Stimulated activated CD4-positive, alpha-beta T cell treated with anti-CD3 and anti-CD28 coated beads, Interleukin-4, amount 100 ng/mL, for 4 hours (primary cell): ENCODE measurements at places on chromosomes 7 and 10.
A peak's percentile ranks its signal among the peaks of the same experiment; 100 is the strongest.

DNA sequence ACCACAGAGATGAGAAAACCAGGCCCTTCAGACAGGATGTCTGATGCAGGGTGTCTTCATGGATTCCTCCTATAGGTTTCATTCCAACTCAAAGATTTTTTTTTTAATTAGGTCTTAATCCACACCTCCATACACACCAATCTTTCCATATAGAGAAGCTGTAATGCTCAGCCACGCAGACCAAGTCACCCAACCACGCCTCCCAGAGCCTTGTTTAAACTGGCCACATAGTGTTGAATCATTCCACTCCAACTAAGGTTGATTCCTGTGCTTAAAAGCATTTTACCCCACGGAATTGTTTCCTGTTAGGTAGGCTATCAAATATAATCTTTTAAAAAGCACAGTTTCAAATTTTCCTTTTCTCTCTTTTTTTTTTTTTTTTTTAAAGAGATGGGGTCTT lies 153.6 kb downstream of the TYW1B start:
- no peak for DNase-seq

GRCh38 chr10:6346631-6347030 lies 143.9 kb downstream of the PFKFB3 start:
- DNase-seq = no peak

- DNase-seq = no peak
These were observed 96.9 kb upstream of the CCDC71L start for GRCh38 chr7:106757846-106758245.

- peak; percentile 25 for DNase-seq
These were observed 42.3 kb downstream of the NOC3L start for GRCh38 chr10:94320285-94320914.

DNA sequence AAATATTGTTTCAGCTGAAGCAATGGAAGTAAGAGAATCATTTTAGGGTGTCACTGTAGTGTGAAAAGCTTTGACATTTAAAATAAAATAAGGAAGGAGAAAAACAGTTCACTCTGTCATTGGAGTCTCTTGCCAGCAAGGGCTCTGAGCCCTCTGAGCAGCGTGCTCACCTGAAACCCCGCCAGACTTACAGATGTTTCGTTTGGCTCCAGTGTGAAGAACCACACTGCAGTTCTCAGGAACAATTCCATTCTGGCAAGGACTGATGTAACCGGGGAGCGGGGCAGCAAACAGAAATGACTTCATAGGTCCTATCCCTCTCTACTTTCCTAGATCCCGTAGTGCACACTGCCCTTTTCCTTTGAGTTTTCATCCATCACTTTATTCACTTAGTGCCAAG lies 164.3 kb downstream of the CELF2 start:
- no peak for DNase-seq

DNA sequence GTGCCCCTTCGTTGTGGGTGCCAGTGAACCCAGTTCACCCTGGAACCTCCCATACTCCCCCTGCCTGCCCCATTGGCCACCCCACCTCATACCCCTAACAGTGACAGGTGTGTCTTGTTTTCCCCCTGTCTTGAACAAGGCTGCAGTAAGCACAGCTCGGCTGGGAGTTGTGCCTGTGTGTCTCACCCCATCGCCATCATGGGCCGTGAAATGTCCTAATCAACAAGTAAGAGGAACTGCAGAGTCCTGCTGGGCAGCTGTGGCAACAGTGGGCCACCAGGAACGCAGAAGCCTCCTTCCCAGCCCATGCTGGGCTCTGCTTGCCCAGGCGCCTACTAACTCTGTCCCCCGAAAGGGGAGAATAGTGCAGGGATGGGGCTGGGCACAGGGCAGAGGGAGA lies 91.6 kb downstream of the C10orf105 start:
- DNase-seq = no peak

- DNase-seq = no peak
These were observed 232.2 kb downstream of the TRIL start for GRCh38 chr7:28725911-28726310.

DNA sequence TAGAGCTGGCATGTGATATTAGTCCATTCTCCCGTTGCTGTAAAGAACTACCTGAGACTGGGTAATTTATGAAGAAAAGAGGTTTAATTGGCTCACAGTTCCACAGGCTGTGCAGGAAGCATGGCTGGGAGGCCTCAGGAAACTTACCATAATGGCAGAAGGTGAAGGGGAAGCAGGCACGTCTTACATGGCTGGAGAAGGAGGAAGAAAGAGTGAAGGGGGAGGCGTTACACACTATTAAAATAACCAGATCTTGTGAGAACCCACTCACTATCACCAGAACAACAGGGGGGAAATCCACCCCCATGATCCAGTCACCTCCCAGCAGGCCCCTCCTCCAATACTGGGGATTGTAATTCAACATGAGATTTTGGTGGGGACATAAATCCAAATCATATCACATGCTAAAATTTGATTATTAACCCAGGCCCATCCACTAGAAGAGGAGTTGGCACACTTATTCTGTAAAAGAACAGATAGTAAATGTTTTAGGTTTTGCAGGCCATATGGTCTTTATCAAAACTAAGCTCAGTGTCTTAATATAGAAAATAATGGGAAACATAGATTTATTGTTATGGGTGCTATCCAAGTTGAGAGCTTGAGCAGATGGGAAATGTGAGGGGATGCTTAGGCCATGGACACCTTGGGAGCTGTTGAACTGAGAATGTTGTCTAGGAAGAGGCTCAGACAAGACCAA lies 18.6 kb upstream of the HK1 start:
- no peak for DNase-seq

DNA sequence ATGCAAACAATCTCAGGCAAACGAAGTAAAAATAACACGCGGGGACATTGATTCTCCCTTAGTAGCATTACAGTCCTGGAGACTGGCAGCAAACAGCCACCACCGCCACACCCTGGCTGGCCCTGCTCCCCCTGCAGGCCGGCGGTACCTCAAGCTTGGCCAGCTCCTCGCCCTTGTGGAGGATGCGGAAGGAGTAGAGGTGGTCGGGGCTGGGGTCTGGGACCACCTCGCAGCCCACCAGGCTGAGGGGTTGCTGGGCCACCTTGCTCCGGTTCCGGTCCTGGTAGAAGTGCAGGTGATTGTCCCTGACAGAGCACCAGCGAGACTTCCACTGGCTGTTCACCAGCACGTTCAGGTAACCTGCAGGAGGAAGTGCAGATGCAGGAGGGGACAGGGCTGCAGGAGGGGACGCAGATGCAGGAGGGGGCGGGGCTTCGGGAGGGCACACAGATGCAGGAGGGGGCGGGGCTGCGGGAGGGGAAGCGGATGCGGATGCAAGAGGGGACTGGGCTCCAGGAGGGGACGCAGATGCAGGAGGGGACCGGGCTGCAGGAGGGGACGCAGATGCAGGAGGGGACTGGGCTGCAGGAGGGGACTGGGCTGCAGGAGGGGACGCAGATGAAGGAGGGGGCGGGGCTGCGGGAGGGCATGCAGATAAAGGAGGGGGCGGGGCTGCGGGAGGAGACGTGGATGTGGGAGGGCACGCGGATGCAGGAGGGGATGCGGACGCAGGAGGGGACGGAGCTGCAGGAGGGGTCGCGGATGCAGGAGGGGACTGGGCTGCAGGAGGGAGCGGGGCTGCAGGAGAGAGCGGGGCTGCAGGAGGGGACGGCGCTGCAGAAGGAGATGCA lies 65.7 kb downstream of the VWA2 start:
- peak; percentile 48 for DNase-seq

- DNase-seq = no peak
These were observed 153.4 kb downstream of the ATE1 start for GRCh38 chr10:121774404-121774803.

- DNase-seq = no peak
These were observed 16.7 kb downstream of the AGFG2 start for GRCh38 chr7:100555701-100556100.

- no peak for DNase-seq
These were observed 194.4 kb downstream of the MYOF start for GRCh38 chr10:93287775-93288174.

DNA sequence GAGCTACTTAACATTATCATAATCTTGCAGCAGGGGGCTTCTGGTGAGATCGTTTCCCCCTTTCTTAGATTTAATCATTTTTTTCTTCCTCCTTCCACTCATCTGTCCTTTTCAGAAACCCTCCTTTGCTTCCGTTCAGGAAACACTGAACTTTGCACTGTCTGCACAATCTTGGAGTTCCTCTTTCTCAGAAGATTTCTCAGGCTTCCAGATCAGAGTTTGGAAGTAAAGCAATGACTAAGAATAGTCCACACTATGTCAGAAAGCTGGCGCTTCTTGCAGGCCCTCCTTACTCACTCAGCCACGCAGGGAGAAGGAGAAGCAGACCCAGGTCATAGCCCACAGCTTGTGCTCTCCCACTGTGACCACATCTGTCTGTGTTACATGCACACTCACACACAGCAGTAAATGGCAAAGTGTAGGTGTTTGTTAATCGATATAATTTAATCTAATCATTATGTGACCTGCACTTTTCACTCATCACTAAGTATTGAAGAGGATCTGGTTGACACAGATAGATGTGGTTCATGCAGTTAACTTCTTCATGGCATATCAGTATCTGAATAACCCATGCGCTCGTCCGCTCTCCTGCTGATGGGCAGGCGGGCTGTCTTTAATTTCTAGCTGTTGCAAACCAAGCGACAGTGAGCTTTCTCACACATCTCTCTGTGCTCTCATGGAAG lies 30.2 kb downstream of the ALOX5 start:
- no peak for DNase-seq

GRCh38 chr10:58109731-58110130 lies 158.0 kb downstream of the IPMK start:
- no peak for DNase-seq

GRCh38 chr10:126376956-126377355 lies 11.3 kb downstream of the ADAM12 start:
- DNase-seq = no peak

- DNase-seq = no peak
These were observed 13.8 kb upstream of the RFC2 start for GRCh38 chr7:74267756-74268565.

- no peak for DNase-seq
These were observed 67.1 kb downstream of the SHH start for GRCh38 chr7:155744971-155745683.

DNA sequence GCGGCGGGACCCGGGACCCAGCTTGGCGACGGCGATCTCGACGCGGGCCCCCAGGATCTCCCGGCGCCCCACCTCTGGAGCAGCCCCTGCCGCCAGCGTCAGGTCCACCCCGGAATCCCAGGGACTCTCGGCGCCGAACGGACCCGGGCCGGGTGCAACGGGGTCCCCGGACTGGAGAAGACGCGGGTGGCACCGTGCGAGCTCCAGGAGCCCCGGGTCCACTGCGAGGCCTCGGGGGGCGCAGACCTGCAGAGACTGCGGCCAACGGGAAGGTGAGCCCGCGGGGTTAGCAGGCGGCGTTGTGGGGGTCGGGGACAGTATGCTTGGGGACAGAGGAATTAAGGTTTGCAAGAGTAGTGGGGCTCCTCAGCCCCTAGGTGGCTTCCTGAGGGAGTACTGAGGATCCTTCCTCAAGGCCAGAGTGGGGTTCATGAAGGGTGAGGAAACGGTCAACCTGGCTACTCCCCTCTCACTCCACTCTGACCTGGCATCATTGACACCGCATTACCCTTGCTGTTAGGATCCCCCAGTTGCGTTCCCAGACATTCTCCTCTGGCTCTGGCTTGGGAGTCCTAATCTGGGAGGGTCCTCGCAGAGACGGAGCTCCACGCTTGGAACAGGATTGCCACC lies 353 bp downstream of the EPHB6 start:
- DNase-seq = no peak

DNA sequence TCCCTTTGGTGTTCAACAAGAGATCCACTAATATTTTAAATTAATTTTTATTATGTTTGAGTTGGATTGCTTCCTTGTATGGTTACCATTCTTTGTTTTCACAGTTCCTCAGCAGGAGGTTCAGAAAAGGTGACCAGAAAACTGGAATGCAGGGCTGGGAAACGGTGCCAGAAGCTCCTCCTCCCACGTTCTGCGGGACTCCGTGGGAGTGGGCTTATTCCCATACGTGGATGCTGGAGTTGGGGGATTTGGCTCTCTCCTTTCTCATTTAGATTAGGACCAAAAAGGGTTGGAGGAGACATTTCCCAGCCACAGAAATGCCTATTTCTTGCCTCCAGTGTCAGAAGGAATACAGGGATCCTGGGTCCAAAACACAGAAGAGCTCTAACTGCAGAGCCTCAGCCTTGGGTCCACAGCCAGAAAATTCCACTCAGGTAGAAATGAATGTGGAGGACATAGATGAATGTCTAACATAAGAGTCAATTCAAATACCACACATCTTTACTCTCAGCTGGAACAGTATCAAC lies 56.0 kb downstream of the SORBS1 start:
- no peak for DNase-seq

- no peak for DNase-seq
These were observed 1173.5 kb upstream of the AUTS2 start for GRCh38 chr7:68424658-68425297.

DNA sequence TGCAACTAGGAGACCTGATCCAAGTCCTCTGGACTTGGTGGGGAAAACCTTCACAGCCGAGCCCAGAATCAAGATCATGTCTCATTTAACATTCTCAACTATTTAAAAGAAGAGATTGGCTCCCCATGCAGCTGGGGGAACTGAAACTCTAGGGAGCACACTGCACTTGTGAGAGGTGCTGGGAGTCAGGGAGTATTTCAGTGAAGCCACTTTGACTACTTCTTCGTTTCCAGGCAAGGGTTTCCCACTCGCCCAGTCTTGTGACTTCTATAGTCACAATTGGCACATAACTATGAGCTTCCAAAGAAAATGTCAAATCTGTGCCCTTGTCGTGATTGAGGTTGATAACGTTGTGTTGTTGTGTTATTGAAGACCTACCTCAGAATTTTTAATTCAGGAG lies 62.9 kb downstream of the AKR1B1 start:
- no peak for DNase-seq

DNA sequence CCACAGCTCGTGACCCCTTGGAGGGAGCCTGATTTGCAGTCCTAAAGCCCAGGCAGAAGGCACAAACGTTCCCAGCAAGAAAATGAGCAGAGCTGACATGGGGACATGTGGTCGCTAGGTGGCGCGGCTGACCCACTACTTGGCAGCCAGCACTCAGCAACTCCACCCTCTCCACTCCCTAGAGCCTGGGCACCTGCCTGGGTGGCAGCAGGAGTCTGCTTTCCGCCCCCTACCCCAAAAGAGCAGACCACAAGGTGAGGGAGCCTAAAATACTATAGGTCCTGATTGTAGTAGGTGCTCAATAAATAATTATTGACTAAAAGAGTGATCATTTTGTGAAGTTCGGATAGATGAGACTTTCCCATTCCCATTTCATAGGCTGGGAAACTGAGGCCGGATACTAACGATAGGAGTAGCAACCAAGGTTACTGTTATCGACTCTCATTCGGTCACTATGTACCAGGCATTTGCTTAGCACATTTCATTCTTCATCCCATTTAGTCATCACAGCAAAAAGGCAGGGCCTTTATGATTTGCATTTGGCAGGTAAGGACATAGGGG lies 57.4 kb downstream of the NEUROG3 start:
- DNase-seq = peak; percentile 76

DNA sequence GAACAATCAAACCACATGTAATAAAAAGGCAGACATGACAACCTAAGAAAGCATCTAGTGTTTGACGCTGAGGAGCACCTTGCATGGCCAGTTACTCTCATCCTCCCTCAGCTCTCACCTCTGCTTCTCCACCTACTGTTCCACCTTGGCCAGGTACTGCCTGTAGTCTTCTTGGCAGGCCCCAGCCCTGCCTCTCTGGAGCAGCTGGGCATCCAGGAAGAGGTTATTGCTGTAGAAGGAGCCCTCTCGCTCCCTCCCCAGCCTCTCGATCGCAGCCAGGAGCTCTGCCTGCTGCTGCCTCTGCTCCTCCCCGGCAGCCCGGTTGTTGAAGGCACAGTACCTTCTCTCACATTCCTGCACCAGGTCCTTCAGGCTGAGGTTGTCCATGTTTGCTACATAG lies 9.7 kb downstream of the GIMAP5 start:
- no peak for DNase-seq

GRCh38 chr7:103101543-103101942 lies 26.6 kb downstream of the ARMC10 start:
- DNase-seq = no peak
